ENCODE measurements at places on chromosomes 1 and 21.
A peak's percentile ranks its signal among the peaks of the same experiment; 100 is the strongest.

DNA sequence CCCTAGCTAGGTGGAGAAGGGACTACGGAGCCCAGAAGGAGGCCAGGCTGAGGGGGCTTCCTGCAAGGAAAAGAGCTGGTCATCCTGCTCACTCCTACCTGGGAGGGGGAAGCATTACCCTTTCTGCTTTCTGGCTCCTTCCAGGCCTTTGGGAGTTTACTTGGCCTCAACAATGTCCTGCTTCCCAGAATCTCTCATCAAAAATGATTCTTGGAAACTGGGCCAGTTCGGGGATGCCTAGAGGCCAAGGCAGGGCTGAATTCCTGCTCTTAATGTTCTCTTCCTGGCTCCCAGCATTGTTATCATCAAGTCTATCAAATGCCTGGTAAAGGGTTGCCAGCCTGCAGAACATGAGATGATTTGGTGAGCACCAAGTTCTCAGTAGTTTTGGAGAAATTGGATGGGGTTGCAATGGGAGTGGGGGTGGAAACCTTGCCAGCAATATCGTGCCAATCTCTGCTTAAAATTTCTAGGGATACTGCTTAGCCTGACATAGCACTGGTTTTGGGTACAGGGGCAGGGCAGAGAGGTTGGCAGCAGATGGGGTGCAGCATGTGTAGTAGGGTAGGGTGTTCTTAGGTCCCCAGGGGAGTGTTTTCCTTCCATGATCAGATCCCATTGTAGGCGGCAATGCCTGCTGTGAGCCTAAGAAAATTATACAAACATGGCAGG is 7.7 kb upstream of the PAFAH2 start:
- no peak for DNase-seq

DNA sequence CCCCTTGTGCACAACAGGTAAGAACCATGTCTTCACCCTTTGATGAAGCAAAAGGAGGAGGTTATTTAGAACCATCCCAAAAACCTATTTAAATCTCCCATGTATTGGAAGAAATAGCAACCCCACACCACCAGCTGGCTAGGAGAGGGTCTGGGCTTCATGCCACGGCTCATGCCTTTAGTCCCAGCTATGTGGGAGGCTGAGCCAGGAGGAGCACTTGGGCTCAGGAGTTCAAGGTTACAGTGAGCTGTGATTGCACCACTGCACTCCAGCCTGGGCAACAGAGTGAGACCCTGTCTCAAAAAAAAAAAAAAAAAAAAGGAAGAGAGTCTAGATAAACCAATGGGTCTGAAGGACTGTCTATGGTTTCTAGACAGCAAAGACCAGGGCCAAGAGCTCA is 197.9 kb upstream of the COA6 start:
- peak; percentile 30 for DNase-seq

DNA sequence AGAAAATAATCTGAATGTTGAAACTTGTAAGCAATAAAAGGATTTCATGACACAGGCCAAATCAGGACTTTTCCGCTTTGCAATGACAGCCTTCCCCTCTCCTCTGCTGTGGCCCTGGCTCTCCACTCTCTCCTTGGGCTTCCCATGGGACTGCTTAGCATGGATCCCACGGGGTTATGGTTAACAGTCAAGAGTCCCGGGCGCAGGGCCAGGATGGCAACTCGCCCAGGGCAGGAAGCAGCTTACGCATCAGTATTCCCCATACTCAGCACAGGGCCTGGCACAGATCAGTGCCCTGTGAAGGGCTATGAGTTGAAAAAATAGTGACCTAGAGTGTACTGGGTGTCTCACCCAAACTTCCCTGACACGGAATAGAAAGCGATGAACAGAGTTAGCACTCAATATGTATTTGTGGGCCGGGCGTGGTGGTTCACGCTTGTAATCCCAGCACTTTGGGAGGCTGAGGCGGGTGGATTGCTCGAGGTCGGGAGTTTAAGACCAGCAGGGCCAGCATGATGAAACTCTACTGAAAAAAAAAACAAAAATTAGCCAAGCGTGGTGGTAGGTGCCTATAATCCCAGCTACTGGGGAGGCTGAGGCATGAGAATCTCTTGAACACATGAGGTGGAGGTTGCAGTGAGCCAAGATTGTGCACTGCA is 29.1 kb upstream of the GRHL3 start:
- DNase-seq = peak; percentile 83

DNA sequence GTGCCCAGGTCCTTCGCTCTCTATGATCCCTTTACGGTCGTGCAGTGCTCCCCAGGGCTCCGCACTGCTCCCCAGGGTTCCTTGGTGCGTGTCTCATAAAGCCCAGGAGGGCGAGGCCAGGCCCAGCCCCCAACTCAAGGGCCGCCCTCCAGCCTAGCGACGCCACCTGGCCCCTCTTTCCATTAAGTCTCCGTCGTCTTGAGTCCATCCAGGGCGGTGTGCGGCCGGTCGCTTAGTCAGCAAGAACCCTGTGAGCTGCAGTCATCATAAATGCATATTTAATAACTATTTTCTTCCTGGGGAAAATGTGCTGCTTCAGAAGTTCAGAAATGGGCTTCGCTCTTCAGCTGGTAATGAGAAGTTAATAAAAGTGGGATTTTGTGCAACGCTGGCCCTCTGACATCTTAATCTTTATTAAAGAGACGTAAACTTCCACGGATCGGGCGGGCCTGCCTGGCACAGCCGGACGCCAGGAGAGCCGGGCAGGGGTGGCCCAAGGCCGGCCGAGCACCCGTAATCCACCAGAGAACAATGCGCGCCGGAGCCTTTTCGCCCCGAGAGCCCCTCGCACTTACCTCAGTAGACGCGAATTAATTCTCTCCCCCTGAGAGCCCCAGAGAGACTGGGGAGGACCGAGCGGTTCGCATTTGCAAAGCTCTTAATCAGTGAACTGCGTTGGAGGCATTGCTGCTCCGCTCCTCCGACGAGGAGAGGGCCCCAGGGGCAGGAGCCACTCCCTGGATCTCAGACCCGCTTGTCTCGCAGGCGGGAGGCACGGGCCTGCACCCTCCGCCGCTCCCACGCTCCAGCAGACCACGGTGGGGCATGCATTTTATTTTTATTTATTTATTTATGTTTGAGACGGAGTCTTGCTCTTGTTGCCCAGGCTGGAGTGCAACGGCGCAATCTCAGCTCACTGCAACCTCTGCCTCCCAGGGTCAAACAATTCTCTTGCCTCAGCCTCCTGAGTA is 188.3 kb upstream of the ARHGEF16 start:
- no peak for DNase-seq

- DNase-seq = peak; percentile 82
These were observed 179.0 kb downstream of the ADSS2 start for GRCh38 chr1:244272471-244273261.

GRCh38 chr1:30310966-30311742 is 412.2 kb downstream of the MATN1 start:
- no peak for DNase-seq

- no peak for DNase-seq
These were observed 8.0 kb upstream of the LEFTY2 start for GRCh38 chr1:225949041-225949440.

- no peak for DNase-seq
These were observed 9.1 kb upstream of the TRABD2B start for GRCh38 chr1:48006264-48006663.

GRCh38 chr1:35692317-35692716 is 26.4 kb downstream of the C1orf216 start:
- no peak for DNase-seq

DNA sequence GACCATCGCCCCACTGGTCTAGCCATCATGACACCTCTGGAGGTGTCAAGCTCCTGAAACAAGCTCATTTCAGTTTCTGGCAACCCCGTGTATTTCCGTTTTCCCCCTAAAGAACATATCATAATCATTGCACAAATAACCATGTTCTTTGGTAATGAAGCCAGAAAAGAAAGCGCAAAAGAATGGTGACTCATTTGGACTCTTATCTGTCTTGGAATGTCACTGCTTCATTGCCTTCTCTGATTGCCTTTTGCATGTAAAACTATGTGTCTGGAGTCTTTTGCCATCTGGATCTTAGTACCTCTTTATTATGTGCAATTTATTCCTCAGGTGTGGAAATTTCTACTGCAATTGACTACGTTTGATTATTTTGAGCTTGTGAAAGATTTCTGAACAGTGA is 110.5 kb downstream of the COLGALT2 start:
- DNase-seq = no peak

GRCh38 chr1:181458419-181458818 is 24.9 kb upstream of the CACNA1E start:
- DNase-seq = no peak

DNA sequence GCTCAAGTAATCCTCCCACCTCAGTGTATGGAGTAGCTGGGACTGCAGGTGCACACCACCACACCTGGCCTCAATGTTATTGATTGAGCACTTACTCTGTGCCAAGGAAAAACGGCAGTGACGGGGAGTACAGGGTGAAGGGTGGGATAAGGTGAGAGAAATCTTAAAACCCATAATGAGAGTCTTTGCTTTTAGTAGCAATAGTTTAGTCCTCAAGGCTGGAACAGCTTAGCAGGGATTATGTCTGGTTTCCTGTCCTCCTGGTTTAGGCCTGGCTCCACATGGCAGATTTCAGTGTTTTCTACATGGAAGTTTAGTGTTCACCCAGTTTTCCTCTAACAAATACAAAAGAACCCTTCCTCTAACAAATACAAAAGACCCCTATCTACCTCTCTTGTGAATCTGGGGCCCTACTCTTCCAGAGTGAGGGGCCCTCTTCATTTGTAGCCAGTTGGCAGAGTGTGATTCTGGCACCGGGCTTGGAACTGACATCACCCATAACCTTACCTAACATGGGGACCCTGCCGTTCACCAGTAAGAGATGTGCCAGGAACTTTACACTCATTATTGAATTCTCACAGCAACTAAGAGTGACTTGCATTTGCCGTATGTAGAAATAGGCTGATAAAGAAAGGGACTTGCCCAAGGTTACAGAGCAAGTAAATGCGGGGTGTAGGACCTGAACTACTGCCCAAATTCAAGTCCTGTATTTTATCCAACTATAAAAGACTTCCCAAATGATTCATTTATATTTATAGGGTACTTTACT is 6.9 kb downstream of the ZNF691 start:
- DNase-seq = peak; percentile 19

DNA sequence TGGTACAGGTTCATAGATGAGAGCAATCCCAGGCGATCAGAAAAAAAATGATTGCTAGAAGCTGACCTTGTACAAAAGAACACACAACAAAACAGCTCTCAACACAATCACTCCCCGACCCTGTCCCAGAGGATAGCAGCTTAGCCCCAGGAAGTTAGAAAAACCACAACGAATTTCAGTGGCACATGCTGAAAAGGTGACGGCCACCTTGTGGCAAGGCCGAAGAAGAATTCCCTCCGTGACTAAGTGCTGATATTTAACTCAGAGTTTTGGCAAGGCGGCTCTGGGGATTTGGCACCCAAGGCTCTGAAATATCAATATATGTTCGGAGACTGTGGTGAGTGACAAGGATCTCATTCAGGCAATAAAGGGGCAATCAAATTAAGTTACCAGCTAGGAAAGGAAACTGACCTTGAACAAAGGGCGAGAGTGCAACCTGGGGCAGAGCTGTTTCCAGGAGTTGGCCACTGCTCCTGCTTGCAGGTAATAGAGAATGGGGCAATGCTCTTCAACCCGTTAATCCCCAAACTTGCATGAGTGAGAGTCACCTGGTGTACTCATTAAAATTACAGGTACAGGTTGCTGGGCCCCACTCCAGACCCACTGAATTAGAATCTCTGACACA is 96.2 kb downstream of the BEND5 start:
- DNase-seq = no peak

DNA sequence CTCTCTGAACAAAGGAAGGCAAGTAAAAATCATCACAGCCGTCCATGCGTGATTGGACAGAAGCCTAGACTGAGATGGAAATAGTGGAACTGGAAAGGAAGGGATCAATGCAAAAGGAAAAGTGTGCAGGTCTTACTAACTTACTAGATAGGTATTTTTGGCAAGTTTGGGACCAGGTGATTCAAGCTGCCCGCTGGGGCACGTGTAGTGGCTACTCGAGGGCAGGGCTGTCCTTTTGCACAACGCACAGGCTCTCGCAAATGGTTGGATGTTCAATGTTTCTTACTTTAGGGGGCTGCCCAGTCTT is 566 bp upstream of the ALG6 start:
- DNase-seq = no peak

- no peak for DNase-seq
These were observed 83.1 kb upstream of the WNT4 start for GRCh38 chr1:22225858-22226589.

DNA sequence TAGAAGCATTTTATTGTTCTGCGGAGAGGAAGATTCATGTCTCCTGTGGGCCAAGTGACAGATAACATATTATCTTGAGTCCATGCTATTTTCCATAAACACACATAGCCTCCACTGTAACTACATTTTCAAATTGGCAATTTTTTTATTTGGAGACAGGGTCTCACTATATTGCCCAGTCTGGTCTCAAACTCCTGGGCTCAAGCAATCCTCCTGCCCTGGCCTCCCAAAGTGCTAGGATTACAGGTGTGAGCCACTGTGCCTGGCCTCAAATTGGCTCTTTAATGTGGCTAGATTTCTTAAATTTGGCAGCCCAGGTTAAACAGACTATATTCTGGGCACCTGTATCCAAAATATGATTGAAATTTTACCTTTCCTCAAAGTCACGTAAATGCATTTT is 13.8 kb downstream of the NOS1AP start:
- DNase-seq = no peak

- no peak for DNase-seq
These were observed 89.7 kb downstream of the ATP1B1 start for GRCh38 chr1:169196161-169196560.

- DNase-seq = no peak
These were observed 69.2 kb upstream of the RGS2 start for GRCh38 chr1:192739476-192740184.

GRCh38 chr1:231162297-231162969 is 575 bp downstream of the TRIM67 start:
- no peak for DNase-seq

GRCh38 chr1:59574085-59574484 is 240.7 kb upstream of the HOOK1 start:
- DNase-seq = peak; percentile 10

GRCh38 chr1:3127738-3128137 is 58.7 kb downstream of the PRDM16 start:
- no peak for DNase-seq

DNA sequence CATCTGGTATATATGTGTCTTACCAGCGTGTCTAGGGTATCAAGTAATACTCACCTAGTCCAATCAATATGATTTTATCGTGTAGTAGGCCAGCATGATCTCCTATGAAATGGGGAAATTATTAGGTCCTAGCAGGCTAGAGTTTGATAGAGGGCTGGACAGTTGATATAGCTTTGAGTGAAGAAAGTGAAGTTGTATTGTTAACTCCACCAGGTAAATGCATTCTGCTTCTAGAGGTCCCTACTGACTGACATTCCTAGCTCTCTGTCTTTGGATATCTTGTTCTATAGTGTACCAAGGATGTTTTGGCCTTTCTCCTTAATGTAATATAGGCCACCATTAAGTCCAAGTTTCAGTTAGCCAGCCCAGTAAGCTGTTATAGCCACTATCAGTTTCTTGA is 97.4 kb downstream of the EBNA1BP2 start:
- no peak for DNase-seq

All from NCI-H446 treated with DMSO at 0.1 percent for 48 hours (cell line).